ENCODE measurements at places on chromosomes 2 and 18.

DNA sequence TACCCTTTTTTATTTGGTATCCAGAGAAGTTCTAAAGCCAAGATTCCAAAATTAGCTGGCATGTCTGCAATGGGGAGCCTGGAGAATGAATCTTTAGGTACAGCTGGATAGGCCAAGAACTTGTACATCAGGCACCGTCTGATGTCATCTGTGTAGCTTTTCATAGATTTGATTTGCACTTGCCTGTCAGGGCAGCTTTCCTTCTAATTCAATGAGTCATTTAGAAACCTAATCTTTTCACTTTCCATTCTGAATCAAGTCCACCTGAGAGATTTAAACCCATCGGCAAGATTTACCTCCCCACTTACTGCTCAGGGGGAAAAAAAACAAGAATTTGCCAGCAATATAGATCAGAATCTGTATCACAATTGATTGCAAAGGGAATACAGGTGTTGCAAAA lies 60.9 kb upstream of the ACAA2 start:
- DNase-seq = no peak

DNA sequence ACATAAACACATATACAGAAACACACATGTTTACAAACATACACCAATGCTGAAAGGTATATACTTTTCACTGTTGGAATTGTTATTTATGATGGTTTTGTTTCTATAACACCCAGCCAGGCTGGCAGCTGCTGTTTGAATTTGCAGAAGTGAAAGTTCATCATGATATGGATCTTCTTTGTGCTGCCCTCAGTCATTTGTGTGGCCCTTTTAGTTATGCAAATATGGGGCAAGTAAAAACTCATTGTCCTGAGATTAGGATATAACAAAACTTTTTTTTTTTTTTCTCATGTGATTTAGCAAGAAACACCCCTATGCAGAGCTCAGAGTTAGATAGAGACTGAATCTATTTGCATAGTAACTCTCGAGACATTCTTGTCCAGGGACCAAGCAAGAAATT lies 714.1 kb downstream of the KCNJ3 start:
- DNase-seq = no peak

DNA sequence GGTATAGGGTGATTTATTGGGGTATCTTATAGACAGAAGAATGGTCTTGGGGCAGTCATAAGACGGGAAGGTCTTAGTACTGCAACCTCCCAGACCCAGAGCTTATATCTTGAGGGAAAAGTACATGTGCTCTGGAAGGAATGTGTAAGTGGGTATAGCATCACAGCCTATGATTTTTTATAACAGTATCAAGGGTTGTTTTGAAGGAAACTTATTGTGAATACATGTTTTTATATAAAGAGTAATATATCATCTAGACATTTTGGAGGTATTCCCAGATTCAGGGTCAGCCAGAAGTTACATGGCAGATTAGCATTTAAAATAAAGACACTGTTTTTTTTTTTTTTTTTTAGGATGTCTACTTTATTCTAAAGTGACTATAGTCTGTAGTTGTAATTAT lies 47.6 kb upstream of the STON1 start:
- no peak for DNase-seq

DNA sequence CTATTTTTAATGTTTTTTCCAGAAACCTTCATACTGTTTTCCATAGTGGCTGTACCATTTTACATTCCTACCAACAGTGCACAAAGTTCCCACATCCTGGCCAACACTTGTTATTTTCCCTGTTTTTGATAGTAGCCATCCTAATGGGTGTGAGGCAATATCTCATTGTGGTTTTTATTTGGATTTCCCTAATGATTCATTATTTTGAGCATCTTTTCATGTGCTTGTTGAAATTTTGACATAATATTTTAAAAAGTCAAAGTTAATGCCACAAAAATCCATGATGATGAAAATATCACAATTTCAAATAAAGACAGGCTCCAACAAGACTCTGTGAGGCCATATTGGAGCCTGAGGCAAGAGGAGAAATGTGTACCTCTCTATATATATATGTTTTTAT lies 50.2 kb downstream of the VWA3B start:
- no peak for DNase-seq

DNA sequence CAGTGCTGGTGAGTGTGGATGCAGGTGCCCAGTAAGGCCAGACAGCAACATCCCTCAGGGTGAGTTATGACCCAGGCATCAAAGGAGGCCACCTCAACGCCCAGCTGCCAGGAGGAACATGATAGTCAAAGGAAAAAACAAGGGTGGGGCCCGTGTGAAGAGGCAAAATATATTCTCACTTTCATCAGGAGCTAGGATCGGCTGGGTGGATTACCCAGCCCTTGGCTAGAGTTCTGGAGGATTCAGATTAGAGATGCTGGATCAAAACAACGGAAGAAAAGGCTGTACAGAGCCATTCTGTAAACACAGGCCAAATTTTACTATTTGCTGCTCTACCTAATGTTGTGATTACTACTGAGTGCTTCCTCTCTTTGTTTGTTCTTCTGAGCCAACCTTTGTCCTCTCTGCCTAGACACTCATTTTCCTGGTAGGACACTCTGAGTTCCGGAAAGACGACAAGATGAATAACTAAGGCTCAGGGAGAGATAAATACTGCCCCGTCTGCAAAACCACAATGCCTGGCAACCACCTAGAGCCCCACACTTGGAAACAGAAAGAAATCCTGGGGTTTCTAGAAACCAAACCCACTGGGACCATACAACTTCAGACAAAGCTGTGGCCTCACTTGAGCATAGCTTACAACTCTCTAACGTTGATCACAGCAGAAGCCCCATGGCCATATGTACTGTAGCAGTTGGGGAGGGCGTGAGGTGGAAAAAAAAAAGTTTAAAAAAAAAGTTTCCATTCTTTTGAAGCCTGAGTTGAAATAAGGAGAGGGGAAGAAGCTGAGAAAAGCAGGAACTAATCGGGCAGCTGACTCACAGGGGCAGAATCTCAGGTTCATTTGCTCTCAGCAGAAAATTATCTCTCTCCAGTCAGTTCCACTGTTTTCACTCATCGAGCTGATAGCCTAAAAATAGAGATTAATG lies 17.8 kb upstream of the PMAIP1 start:
- peak; percentile 86 for DNase-seq

- DNase-seq = peak; percentile 2
Observed at GRCh38 chr2:77834360-77835002, 312.3 kb upstream of the LRRTM4 start.

DNA sequence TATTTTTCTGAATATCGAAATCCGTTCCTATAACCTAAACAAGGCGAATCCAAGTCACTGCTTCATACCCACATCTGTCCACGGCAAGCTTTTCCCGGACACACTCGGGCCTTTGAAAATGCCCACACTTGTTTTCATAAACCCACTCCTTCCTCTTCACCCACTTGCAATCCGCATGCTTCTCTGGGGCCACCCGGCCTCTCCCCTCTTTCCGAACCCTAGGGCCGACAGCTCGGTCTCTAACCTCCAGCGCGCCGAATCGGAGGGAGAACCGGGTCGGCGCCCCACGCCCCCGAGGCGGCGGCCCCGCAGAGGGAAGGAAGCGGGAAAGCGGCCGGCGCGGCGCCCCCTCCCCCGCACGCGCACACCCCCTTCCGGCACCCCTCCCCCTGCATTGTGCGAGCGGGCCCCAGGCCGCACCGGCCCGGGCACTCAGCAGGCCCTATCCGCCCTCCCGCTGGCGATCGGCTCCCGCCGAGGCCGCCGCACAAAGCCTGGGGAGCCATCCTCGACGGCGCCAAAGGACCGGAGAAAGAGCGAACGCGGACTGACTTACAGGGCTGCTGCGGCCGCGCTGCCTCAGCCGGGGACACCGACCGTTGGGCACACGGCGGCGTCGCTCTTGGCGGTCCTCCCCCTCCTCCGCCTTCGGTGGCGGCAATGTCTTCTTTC lies 467 bp downstream of the PUM2 start:
- peak; percentile 73 for DNase-seq

- no peak for DNase-seq
Observed at GRCh38 chr2:53230691-53231090, 536.9 kb upstream of the CHAC2 start.

GRCh38 chr18:3821524-3821923 lies 371.6 kb downstream of the TGIF1 start:
- DNase-seq = no peak

GRCh38 chr2:84969511-84970209 lies 1.3 kb upstream of the KCMF1 start:
- DNase-seq = peak; percentile 52

GRCh38 chr2:175707322-175707721 lies 294.7 kb downstream of the LNPK start:
- no peak for DNase-seq

- no peak for DNase-seq
Observed at GRCh38 chr2:204681412-204681811, 136.1 kb downstream of the PARD3B start.

DNA sequence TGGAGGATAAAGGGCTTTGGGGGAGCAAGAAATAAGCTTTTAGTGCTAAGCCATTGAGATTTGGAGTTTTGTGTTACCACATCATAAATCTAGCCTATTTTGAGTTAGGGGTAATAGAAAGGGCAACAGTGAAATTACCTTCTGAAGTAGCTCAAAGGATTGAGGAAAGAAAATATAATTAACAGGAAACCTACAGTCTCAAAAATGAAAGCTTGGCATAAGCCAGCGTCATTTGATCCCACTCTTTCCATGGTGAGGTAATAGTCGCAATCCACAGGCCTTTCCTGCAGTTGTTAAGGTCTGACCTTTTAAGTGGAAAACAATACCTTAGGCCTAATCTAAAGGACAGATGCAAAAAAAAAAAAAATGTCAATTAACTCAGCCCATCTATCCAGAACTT lies 182.7 kb downstream of the UXS1 start:
- DNase-seq = no peak

DNA sequence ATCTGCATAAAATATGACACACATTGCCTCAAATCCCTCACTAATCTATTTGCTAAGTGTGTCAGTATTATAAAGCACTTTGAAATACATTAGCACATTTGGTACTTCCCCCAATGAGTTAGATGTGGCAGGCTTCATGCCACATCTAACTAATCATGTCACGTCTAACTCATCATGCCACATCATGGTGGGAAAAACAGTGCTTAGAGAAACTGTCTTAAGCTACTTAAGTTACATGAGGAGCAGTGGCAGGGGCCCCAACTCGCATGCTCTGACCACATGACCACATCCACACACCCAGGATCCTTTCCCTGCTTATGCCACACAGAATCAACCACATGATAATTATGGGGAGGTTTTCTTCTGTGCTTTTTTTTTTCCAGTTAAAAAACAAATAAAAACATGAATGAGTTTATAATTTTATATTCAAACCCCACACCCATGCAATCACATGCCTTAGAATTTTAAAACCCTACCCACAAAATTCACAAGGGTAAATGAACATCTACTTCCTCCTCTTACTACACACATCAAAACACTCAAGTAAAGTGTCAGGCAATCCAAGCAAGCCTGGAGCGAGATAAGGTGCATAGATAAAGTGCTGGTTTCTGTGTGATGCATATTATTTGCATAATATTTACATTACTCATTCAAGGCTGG lies 1.6 kb downstream of the ABCA12 start:
- DNase-seq = no peak

DNA sequence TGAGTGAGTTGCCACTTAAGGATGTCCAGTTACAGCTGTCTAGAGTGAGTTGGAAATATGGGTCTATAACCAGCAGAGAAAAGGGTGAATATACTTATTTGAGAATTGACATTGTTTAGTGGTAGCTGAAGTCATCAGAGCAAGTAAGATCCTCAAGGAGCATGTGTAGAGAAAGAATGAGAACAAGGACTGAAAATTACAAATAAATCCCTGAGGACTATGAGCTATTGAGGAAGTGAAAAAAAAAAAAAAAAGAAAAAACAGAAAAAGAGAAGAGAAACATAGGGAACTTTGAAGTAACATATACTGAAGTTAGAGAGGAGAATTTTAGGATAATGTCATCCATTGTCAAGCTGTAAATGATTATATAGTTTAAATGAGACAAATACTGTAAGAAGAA lies 134.0 kb upstream of the CCDC68 start:
- DNase-seq = no peak

DNA sequence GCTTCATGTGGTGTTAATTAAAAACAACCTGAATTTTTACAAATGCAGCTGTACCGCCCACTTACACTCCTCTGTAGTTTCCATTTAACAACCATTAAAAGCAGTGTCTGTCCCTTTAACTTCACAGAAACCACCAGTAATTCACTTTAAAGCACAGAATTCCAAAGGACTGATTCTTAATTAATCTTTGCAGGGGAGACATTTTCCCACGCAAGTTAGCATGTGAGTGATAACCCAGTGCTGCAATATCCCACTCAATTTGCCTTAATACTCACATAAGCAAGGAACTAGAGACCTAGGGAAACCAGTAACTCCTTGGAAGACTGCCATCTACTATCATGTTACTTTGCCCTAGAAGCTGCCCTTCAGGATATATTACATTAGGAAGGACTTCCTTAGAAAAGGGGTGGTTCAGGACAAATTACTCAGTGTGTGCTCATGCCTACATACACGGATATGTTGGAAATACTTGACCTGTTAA lies 102.3 kb downstream of the OSR1 start:
- no peak for DNase-seq

GRCh38 chr18:59576541-59577385 lies 120.5 kb downstream of the CCBE1 start:
- DNase-seq = no peak

GRCh38 chr18:36303211-36303844 lies 5.8 kb downstream of the FHOD3 start:
- DNase-seq = no peak

DNA sequence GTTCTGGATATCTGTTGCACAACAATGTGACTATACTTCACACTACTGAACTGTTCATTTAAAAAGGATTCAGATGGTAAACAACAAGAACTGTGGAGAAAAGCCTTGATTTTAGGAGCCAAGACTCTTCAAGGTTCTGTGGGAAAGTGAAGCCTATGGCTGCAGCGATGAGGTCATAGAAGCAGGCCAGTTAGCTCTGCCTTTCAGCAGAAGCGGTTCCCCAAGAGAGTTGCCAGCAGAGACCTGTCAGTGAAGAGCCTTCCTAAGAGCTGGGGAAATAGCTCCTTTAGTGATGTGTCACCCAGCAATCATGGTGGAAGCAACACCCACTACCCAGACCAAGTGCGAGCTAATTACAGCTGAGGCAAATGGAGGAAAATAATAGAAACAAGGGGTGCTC lies 346.5 kb upstream of the ETAA1 start:
- no peak for DNase-seq

GRCh38 chr2:105773568-105773967 lies 28.9 kb downstream of the NCK2 start:
- no peak for DNase-seq

DNA sequence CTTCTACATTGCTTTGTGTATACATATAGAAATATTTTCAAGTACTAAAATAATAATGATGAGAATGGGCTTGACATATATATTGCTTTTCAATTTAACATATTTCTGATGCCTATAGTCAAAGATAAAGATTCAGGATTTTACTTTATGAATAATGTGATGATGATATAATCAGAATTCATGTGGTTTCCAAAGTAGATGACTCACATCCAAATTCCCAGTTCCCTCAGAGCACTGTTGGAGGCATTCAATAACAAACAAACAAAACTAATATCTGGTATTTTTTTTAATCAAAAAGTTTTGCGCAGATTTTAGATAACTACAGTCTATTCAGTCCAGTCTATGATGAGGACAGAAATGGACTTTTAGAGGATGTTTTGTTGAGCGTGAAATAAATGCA lies 2094.5 kb upstream of the CELF4 start:
- DNase-seq = no peak

All from KBM-7 (cell line).